ENCODE measurements at places on chromosomes 13 and 19. TPM values are rescaled to one million over a fixed set of nuclear protein-coding genes. Genes with fewer than 3 reads are reported as not detected.
A peak's percentile ranks its signal among the peaks of the same experiment; 100 is the strongest.

GRCh38 chr19:51044327-51044726, 9.5 kb upstream of the KLK12 start:
- no peak for DNase-seq

DNA sequence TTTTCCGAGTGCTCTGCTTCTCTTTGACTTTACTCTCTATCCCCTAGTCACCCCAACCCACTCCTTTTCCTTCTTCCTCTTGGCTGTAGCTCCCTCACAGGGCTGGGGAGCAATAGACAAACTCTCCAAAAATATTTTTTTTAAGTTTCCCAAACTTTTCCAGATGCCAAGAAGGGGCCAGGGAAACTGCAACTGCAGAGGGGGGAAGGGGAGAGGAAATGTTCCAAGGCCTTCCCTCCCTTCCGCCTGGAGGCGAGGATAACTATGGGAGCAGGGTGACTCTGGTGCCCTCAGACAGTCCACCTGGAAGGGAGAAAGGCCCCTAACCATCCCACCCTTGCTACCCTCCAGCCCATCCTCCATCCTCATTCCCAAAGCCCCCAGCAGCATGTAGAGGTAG, 49.4 kb downstream of the LYL1 start:
- DNase-seq, result no peak

ZNF568 gene
- total RNA-seq, result 6.7 TPM

GRCh38 chr13:77831866-77832265, 86.8 kb downstream of the EDNRB start:
- DNase-seq, result no peak

DNA sequence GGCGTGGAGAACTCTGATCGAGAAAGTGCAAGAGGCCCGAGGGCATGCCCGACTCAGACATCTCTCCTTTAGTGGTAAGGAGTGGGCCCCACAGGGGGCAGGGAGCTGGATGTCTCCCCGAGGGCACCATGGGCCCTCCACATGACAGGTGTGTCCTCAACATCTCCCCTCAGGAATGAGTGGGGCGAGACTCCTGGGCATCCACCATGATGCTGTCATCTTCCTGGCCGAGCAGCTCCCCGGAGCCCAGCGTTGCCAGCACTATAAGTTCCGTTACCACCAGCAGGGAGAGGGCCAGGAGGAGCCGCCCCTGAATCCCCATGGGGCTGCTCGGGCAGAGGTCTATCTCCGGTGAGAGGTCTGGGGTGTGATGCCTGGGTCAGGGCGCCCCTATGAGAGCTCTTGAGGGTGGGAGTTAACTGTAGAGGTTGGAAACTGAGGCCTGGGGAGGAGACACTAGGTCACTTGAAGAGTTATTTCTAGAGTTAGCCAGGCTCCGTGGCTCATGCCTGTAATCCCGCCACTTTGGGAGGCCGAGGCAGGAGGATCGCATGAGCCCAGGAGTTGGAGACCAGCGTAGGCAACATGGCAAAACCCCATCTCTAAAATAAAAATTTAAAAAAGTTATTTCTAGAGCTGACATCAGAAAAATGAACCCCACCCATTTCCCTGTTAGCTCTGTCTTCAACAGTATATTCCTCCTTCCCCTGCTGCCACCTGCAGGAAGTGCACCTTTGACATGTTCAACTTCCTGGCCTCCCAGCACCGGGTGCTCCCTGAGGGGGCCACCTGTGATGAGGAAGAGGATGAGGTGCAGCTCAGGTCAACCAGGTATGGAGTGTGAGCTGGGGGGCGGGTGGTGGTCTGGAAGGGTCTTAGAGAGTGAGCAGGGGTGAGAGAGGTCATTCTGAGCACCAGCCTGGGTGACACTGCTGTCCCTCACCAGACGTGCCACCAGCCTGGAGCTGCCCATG, 5.1 kb downstream of the IGFLR1 start:
- DNase-seq, result peak; percentile 56

DNA sequence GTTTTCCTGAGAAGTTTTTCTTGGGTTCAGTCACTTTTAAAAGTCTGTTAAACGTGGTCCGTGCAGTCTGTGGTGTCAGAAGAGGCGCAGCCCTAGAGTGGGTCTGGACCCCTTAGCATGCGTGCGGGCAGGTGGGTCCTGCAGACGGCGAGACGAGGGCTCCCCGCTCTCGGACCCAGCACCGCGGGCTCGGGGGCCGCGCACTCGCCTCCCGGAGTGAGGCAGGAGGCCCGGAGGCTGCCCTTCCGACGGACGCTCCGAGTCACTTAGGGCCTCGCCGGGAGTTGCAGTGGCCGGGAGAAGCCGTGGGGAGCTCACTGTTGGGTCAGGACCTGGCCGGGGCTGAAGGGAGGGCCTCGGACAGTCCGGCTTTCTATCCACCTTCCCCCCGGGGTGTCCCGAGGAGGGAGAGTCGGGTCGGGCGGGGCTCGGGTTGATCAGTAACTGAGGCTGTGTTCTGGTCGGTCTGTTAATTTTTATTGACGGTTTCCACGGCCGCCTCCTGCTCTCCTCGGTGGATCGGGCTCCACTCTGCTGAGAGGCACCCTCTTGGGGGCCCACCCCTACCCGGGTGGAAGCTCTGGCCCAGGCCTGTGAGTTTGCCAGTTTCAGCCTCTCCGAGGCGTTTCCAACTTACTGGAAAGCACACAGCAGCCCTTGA, 1.3 kb downstream of the PTBP1 start:
- DNase-seq, result peak; percentile 53

GRCh38 chr19:7554565-7554964, 19.0 kb downstream of the PNPLA6 start:
- no peak for DNase-seq

DNA sequence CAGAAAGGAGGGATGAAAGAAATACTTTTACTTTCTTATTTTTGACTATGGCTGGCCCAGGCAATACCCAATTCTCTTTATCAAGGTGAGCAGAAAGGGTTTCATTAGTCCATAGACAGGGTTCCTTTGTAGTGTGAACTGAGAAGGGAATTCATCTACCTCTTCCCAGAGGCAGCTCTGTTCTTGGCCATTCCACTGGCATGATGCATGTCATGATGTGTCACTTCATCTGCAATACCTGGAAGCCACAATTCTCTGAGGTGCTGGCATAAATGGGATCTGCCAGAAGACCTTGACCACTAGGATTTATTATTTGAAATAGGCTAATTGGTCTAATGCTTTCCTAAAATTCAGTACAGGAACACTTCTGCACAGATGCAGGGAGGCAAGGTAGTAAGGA, 542.8 kb downstream of the RFC3 start:
- no peak for DNase-seq

DNA sequence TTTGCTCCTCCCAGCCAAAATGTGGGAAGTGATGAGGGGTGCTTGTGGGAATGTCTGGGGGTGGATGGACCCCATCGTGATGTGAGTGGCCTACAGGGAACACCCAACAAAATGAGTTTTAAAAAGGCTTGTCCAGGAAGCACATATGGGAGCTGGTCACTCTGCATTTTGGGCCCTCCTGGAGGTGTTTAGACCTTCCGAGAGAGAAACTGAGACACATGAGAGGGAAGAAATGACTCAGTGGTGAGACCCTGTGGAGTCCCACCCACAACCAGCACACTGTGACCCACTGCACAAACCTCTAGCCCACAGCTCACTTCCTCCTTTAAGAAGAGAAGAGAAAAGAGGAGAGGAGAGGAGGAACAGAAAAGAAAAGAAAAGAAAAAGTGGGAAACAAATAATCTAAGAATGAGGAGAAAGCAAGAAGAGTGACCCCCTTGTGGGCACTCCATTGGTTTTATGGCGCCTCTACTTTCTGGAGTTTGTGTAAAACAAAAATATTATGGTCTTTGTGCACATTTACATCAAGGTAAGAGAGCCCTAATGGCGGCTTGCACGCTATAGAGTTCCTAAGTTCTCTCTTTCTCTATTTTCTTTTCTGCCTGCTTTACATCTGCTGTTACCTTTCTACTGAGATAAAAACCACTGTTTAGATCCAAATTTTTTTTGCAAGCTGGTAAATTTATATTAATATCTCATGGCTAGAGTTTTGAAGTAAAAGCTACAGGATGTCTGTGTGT, 13.3 kb upstream of the LILRB1 start:
- no peak for DNase-seq

NKPD1 gene
- total RNA-seq, result 0.18 TPM

NPAS1 gene
- total RNA-seq, result 0.41 TPM

DNA sequence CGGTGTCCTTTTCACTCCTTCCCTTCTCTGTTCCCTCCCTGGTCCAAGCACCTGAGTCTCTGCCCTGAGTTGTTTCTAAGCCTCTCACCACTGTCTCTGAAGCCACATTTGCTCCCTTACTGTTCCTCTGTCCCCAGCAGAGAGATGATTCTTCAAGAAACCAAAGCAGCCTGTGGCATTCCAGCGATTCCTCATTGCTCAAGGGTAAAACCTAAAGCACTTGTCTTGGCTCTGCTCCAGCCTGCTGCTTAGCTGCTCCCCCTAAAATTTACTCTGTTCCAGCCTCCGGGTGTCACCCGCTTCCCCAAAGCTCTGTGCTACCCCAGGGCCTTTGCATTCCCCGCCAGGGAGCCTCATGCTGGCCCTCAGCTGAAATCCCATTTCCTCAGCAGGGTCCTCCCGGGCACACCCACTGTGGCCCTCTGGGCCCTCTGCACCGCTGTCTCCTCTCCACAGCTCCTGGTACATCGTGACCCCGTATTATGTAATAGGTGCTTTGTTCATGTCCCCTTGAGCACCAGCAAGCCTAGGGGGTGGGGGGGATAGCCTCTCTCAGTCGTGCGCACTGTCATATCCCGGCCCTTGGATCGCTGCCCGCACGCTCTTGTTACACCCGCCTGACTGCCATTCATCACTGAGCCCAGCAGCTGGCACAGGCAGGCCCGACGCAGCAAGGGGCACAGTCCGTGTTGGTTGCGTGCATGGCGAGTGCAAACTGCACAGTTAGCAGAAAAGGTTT, 15.8 kb downstream of the TECR start:
- DNase-seq, result no peak

- no peak for DNase-seq
These were observed 78.5 kb upstream of the PCDH8 start for GRCh38 chr13:52926971-52927370.

- DNase-seq, result no peak
These were observed 88.1 kb downstream of the FLT1 start for GRCh38 chr13:28406733-28407266.

DNA sequence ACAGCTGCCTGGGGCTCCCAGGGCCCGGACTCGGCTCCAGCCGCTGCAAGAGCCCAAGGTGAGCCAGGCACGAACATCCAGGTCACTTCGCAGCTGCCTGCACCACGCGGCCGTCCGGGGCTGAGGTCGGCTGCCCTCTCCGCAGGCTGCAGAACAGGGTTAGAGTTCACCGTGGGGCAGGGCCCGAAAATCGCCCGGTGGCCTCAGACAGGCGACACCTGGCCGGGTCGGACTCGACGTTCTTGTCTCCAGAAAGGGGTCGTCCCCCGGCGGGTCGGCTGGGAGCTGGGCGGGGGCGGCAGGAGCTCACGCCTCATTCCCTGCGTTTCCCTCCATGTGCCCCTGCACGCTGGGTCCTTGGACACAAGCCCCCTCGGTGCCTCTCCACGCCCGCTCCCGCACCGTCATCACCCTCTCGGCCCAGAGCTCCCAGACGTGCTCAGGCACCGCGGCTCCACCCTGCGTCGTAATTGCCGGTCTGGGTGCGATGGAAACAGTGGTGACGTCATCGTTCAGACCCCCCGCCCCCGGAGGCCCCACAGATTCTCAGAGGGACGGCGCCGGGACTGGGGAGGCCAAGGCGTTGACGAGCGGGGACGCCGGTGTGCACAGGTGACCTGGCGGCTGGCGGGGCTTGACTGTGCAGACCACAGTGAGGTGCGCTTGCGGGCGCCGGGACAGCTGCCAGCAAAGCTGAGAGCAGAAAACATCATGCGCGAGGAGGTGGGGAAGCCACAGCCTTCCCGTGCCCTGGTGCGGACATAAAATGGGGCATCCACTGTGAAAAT, 4.0 kb upstream of the GRIN3B start:
- peak; percentile 80 for DNase-seq

DNA sequence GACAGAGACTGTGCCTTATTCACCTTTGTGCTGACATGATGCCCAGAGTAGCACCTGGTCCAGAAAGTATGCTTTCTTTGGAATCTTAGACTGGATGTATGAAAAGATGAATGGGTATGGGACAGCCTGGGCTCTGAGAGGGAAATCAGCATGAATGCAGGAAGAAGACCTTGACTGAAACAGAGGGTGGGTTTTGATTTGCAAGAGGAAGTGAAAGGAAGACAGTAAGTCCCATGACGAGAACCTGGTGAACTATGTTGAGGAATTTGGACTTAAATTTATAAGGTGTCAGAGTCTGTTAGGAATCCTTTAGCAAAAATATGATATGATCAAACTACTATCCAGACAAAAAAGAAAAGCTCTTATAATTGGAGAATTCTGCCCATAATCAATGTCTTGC, 301.9 kb downstream of the SPRY2 start:
- DNase-seq, result no peak

DNA sequence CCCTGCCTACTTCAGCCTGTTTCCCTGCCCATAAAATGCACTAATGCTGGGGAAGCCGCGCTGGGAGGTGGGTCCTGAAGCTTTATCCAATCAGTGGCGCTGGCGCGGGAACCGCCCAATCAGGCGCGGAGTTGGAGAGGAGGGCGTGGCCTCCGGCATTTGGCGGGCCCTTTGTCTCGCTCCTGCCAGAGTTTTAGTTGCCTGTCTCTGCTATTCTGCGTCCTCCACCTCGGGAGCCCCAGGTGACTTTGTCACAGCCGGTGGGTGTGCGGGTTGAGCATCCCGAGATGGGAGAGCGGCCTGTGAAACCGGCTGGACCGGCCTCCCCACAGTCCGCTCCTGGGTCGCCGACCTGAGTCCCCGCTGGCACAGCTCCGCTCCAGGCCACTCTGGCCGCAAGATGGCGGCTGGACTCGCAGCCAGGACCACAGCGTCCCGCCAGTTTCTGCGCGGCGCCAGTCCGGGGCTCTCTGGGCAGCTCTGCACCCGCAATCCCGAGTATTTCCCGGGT, 30.7 kb upstream of the ZNF429 start:
- DNase-seq, result peak; percentile 77
